ENCODE measurements at places on chromosomes 12 and 14.

DNA sequence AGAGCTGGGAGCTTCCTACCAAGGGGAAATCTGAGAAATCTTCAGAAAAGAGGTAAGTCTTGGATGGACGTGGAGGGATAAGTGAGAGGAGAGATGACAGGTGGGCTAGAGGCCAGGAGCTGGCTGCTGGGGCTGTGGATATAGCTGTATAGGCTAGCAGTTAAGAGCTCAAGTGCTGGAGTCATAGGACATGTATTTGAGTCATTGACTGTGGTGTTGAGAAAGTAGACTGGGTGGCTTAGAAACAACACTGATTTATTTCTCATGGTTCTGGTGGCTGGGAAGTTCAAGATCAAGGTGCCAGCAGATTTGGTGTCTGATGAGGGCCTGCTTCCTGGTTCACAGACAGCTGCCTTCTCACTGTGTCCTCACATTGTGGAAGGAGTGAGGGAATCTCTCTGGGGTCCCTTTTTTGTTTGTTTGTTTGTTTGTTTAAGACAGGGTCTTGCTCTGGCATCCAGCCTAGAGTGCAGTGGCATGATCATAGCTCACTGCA is 151.1 kb upstream of the FUT8 start:
- DNase-seq: no peak

DNA sequence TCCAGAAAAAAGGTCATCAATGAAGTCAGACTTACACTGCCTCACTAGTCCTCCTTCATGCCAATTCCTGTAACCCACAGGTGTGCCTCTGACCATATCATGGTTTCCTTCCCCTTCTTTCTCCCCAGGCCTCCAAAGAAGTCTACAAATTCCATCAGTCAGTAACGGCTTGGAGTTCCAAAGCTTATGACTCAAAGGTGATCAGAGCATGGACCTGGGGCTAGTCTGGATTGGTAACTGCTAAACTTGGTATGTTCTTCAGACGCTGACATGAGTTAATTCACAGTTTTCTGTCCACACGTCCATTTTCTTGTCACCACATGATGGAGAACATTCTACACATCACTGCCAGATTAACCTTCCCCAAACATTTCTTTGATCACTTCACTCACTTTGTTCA is 560.4 kb downstream of the ETNK1 start:
- no peak for DNase-seq

DNA sequence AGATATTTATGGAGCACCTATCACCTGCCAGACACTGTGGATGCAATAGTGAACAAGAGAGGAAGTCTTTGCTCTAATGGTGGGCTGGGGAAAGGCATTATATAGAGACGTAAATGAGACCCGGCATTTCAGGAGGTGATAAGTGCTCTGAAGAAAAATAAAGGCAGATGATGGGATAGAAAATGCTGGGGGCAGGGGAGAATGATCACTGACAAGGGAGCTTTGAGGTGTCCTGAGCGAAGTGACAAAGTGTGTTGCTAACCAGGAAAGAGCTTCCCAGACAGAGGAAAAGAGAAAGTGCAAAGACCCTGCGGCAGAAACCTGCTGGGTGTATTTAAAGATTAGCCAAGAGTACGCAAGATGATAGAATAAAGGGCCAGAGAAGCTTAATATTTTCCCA is 1096.1 kb downstream of the BCL11B start:
- DNase-seq: no peak

DNA sequence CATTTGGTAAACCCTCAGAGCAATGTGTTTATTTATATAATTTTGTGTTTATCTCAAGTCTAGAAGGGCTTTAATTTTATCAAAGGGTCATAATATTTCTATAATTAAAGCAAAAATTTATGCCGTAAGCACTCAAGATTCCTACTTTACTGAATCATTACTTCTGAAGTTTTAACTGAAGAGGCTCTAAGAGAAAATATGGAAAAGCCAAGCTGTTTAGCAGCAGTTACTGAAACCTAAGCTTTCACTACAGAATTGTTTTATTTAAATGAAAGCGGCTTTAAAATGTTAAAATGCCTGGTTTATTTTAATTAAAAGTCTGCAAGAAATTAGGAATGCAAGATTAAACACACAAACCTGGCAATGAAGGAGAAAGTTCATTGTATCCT is 73.9 kb upstream of the BBS10 start:
- no peak for DNase-seq

- DNase-seq: no peak
Observed at GRCh38 chr12:6223545-6223944, 23.3 kb downstream of the CD9 start.

DNA sequence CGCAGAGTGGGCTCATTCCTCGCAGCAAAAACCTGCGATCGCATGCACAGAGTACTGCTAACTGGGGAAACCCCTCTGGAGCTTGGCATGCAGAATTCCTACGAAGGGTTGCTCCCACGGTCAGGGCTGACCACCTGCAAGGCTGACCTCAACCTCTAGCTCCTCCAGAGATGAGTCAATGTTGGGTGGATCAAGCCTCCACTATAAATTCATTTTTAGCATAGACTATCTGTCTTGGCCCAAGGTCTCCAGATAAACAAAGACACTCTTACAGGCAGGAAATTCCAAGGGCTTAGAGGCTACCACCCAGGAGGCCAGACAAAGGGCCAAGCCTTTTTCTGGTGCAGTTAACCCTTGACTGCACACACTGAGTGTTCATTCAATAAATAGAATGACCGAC is 296.5 kb downstream of the TMEM132D start:
- DNase-seq: no peak

GRCh38 chr12:1531654-1532374 is 62.6 kb downstream of the FBXL14 start:
- DNase-seq: peak; percentile 45

- peak; percentile 84 for DNase-seq
Observed at GRCh38 chr12:52023182-52023975, 16.6 kb downstream of the TAMALIN start.

DNA sequence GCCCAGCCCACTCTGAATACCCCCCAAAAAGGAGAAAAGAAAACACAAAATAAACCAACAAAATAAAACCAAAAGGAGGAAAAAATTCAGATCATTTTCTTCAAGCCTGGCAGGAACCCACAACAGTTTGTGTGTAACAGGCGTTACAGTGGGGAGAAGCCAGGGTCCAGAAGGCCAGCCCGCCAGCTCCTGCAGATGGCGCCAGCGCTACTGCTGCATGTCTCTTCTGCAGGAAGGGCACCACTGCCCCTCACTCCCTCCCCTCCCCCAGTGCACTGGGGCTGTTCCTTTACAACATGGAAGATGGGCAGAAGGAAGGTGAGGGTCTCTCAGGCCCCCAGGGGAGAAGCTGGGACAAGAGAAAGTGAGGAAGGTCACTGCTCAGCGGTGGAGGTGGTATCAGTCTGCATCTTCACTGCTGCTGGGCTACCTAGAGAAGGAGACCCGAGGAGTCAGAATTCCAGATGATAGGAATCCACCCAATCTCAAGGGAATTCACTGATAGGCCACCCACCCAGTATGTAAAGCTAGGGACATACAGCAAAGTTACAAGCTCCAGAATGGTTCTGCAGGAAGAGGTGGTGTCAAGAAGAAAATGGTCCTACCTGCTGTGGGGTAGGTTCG is 2.3 kb upstream of the NOP2 start:
- peak; percentile 76 for DNase-seq

DNA sequence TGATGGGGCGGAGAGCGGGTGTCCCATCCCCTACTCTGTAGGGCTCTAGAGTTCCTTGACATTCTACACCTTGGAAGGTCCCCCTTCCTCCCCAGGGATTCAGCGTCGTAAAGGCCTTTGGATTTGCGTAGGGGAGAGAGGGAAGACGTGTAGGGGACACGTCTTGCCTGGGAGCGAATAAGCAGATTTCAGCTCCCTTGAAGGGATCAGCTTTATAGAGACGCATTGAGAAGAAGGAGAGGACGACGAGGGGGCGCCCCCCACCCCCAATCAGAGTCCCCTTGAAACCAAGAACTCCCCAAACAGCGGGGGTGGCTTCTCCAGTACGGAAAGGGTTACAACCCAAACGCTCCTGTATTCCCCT is 324 bp downstream of the CALCOCO1 start:
- peak; percentile 17 for DNase-seq

DNA sequence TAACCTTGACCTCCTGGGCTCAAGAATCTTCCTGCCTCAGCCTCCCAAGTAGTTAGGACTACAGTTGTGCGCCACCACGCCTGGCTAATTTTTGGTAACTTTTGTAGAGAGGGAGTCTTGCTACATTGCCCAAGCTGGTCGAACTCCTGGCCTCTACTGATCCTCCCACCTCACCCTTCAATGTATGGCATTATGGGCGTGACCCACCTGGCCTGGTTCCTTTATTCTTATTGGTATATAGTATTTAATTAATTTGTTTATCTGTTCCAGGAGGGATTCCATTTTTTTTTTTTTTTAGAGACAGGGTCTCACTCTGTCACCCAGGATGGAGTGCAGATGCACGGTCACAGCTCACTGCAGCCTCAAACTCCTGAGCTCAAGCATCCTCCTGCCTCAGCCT is 40.9 kb upstream of the EAPP start:
- no peak for DNase-seq

DNA sequence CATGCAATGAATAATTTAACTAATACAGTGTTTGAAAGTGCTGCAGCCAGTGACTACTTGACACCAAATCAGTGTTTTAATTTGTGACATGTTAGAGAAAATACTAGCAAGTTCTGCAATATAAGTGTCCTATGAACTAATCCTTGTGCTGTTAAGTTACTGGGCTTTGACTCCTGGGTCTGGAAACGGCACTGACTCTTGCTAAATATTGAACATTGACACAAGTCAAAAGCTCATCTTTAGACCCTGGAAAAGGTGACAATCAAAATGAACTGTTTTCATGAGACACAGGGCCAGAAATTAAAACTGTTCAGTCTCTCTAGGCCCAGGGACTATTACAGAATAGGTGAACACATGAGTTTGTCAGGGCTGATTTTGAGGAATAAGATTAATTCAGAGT is 268.1 kb downstream of the IPO8 start:
- no peak for DNase-seq

DNA sequence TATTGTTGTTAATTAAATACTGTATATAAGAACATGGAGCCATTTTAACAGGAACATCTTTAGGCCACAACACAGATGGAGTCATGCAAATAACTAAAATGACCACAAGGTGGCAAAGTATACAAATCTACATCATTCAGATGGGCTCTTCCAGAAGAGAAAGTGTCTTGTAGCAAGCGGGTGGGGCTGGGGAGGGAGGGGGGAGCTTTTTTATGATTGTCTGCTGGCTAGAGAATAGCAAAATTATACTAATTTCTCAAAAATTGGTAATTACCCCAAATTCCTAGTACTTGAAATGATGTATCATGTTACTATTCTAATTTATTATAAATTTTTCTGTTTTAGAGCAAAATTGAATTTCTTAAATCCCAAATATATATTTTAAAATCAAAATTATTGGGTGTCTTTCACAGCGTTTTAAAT is 378.7 kb downstream of the PRKD1 start:
- peak; percentile 68 for DNase-seq

- no peak for DNase-seq
Observed at GRCh38 chr12:2169489-2169888, 116.7 kb downstream of the CACNA1C start.

DNA sequence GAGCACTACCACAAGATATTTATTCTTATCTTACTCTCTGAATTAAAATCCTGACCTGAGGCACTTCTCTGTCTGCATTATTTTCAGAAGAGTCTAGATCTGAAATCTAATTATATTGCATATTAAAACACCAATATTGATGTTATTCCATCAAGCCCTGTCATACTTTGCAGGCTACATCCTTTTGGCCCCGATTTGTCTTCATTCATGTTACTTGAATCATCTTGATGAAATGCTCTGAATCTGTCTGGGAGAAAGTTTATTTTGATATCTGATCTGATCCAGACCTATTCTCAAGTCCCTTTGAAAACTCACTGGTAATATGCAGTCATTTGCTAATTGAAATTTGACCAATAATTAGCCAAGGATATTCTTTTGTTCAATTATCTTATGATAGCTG is 79.9 kb downstream of the BBS10 start:
- no peak for DNase-seq

DNA sequence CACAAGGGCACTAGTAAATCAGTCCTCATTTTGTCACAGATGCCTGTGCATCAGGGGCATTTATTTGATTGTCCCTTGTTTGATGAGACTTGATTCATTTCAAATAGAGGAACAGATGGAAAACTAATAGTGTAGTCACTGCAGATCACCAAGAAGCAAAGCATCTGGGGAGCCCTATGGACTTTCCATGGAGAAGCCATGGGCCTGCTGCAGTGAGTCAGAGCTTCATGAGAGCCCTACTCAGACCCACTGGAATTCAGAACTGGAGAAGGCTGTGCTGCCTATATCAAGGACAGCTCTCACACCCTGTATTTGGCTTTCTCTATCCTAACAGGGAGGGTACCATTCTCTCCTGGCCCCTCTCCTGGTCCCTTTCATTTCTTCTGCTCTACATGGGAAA is 126.2 kb downstream of the GRIP1 start:
- DNase-seq: no peak

DNA sequence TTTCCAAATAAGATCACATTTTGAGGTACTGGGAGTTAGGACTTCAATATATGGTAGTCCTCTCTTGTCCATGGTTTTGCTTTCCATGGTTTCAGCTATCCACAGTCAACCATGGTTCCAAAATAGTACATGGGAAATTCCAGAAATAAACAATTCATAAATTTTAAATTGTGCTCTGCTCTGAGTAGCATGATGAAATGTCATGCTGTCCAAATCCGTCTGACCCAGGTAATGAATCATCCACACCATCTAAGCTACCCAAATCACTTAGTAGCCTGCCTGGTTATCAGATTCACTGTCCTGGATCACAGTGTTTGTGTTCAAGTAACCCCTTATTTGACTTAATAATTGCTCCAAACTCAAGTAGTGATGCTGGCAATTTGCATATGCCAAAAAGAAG is 197.9 kb downstream of the TMTC3 start:
- no peak for DNase-seq

DNA sequence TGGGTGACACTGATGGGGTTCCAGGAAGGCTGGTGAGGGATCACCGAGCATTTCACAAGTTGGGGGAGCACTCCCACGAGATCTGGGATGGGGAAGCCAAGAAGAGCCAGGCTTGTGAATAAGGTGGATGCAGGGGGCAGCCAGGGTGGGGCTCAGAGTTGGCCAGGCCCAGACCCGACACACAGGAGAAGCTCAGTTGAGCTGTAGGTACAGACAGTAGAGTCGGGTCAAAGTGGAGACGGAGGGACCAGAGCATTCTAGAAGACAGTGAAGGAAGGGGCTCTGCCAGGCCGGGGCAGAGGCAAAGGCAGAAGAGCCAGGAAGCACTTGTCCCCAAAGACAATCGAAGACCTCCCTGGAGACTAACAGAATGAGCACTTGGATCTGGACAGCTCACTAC is 70.9 kb upstream of the BCL11B start:
- DNase-seq: no peak

DNA sequence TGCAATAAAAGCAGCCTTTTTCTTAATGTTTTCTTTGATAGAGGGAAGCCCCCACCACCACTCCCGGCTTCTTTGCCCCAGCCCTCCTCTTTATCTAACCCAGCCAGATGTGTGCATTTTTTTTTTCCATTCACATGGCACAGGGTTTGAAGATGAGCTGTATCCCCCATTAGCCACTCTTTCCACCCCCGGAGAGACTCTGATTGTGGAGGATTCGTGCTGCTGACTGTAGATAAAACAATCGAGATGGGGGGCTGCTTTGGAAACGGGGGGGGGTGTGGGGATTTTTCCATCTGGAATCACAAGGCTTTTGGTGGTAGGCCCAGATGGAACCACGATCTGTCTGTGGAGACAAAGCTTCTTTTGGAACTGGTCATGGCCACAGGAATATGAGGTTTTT is 46.2 kb upstream of the VASH1 start:
- DNase-seq: no peak

Data from NAMALWA (cell line).